Activated gamma-delta T cell (primary cell): ENCODE measurements at places on chromosomes 3 and 15.

- no peak for DNase-seq
Measured at GRCh38 chr15:48861813-48862431, 16.0 kb upstream of the EID1 start.

DNA sequence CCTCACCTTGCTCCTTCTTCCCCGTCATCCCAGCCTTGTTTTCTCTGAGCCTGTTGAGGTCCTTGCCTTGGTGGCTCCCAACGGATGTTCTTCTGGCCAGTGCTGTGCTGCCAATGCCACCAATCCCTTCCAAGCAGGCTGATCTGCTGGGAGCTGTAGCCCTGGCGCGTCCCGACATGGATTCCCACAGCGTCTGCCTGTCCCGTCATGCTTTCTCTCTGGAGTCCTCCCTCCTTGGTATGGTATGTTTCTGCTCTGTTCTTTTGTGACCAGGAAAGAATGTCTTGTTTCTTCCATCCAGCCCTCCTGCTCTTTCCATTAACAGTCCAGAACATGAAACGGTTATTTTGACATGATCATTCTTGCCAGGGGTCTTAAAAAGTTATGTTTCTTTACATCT, 10.0 kb downstream of the LIMD1 start:
- no peak for DNase-seq

DNA sequence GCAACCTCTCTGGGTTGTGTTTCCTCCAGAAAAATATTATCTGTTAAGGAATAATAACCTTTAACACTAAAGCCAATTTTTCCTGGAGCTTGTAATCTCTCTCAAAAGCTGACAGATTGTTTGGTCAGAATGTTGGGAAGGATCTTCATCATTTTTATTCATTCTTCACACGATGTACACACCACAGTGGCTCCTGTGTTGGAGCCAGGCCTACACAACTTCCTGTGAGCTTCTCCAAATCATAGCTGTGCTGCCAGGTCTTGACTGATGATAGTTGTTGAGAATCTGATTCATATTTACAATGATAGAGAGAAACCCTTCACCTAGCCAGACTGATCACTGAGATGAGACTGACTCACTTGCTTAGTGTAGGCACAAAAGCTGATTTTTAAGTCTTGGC, 151.0 kb upstream of the ROBO2 start:
- no peak for DNase-seq

- no peak for DNase-seq
Measured at GRCh38 chr3:126900859-126901540, 81.9 kb upstream of the PLXNA1 start.

DNA sequence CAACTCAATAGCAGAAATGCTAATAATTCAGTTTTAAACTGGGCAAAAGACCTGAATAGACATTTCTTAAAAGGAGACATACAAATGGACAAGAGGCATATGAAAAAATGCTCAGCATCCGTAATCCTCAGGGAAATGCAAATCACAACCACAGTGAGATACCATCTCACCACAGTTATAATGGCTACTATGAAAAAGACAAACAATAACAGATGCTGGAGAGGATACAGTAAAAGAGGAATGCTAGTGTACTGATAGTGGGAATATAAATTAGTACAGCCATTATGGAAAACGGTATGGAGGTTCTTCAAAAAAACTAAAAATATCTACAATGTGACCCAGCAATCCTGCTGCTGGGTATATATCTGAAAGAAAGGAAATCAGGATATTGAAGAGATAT, 367.2 kb downstream of the FHIT start:
- no peak for DNase-seq

DNA sequence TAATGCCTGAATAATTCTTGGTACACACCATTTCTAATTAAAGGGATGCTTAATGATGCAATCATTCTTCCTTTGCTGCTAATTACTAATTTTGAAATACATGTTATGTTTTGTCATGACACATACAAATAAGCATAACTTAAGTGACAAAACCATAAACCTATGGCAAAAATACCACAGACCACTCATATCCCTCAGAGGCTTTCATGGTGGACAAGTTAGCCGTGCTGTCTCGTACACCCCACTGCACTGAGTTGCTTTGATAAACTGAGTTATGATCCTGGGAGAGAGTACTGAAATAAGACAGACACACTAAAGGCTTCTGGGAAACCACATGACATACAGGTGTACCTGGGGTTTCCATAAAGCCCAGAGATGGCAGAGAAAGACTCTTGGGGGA, 913.8 kb downstream of the FHIT start:
- DNase-seq: no peak

DNA sequence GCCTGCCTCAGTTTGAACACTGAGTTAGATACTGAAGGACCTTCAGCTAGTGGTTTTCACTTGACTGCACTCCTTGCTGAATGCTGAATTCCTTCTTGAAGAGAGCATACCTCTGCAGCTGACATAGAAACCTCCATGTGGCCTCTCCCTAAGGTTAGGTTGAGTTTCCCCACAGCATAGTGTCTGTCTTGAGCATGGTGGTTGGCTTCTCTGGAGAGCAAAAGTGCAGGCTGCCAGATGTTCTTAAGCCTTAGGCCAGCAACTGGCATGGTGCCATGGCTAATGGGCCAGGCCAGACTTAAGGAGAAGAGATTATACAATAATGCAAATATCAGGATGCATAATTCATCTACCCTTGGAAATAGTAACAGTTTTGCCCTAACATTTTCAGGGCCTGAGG, 545.6 kb upstream of the ZNF385D start:
- no peak for DNase-seq

- no peak for DNase-seq
Measured at GRCh38 chr3:50303013-50303815, at the start of gene HYAL1. HYAL1 (minus strand) TSS chr3:50303574; CDS start chr3:50302956, 618 bp downstream.

DNA sequence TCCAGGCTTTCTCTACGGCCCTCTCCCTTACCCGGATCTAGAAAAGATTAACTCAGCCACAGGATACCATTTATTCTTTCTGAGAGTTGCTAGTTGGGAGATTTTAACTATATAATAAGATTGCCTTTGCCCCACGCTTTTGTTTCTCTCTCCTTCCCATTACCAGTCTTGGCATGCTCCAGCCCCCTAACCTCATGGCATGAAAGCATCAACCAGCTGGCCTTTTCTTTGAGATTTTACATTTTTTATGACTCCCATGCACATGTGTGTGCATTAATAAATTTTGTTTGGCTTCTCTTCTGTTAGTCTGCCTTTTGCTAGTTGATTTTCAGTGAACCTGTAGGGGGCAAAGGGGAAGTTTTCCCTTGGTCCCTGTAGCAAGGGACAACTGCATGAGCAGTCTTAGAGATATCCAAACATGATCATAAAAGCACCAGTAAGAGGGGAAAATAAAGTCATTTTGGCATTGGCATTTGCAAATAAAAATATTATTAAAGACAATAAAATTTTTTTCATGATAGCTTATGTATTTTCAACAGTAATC, 73.6 kb downstream of the OXSM start:
- DNase-seq: no peak

DNA sequence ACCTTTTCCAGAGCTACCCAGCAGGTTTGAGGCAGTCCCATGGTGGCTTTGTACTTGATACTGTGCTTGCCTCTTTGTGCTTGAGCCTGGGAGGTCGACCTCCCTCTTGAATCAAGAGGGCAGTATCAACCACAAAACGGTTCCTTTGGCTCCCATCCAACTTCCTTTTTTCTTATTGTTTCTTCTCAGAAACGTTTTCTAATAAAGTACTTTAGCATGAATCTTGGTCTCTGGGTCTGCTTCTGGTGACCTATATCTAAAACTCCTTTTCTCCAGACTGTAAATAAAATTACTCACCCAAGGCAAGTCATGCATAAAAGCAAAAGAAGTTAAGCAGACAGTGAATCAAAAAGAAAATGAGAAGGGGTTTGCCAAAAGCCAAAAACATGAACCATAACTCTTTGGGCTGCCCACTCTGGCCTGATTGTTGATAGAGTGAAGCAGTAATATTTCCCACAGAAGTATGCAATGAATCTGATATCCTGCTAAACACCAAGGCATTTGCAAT, 112.2 kb upstream of the SLC4A7 start:
- DNase-seq: no peak

- no peak for DNase-seq
Measured at GRCh38 chr15:68651916-68652525, 73.2 kb downstream of the CORO2B start.

GRCh38 chr3:98512576-98512975, 10.1 kb downstream of the CLDND1 start:
- no peak for DNase-seq

DNA sequence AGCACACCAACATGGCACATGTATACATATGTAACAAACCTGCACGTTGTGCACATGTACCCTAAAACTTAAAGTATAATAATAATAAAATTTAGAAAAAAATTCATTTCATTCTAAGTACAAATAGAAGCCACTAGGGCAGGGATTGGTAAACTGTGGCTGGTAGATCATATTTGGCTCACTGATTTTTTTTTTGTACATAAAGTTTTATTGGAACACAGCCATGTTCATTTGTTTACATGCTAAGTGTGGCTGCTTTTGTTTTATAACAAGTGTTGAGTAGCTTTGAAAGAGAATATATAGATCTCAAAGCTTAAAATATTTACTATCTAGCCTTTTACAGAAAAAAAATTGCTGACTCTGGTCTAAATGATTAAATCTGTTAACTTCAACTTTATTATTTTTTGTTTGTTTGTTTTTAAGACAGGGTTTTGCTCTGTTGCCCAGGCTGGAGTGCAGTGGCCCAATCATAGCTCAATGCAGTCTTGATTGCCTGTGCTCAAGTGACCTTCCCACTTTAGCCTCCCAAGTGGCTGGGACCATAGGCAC, 32.8 kb downstream of the SLC30A4 start:
- no peak for DNase-seq

- DNase-seq: no peak
Measured at GRCh38 chr3:23405081-23405480, 202.0 kb downstream of the UBE2E2 start.

- DNase-seq: no peak
Measured at GRCh38 chr3:15215996-15216395, 9.9 kb downstream of the CAPN7 start.

- DNase-seq: no peak
Measured at GRCh38 chr3:140717921-140718320, 40.1 kb downstream of the TRIM42 start.

GRCh38 chr3:81468391-81468790, 293.1 kb downstream of the GBE1 start:
- DNase-seq: no peak

- DNase-seq: no peak
Measured at GRCh38 chr3:27049792-27050191, 319.4 kb downstream of the NEK10 start.

GRCh38 chr3:130669740-130670139, 76.9 kb downstream of the PIK3R4 start:
- DNase-seq: no peak

- DNase-seq: no peak
Measured at GRCh38 chr3:98529856-98530459, 1.8 kb upstream of the GPR15 start.

DNA sequence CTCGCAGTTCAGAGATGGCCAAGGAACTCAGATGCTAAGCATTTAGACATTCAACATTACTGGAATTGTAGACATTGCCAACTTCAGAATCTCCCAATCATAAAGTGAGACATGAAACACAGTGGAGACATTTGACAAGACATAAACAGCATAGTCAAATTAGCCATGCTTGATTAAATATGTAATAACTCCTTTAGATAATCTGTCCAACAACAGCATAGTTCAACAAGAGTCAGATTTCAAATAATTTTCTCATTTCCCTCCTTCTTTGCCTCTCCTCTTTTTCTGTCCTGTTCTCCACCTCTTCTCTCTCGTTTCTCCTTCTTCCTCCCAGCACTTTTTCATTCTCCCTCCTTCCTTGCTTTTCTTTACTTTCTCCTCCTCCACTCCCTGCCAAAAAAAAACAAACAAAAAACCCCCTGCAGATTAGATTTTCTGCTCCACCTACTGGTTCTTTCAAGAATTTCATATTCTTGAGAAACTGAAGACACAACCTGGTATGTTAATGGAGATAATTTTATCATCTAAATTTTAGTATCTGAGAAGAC, 20.2 kb downstream of the CPOX start:
- no peak for DNase-seq

- DNase-seq: no peak
Measured at GRCh38 chr3:8345398-8345797, 156.2 kb upstream of the LMCD1 start.

DNA sequence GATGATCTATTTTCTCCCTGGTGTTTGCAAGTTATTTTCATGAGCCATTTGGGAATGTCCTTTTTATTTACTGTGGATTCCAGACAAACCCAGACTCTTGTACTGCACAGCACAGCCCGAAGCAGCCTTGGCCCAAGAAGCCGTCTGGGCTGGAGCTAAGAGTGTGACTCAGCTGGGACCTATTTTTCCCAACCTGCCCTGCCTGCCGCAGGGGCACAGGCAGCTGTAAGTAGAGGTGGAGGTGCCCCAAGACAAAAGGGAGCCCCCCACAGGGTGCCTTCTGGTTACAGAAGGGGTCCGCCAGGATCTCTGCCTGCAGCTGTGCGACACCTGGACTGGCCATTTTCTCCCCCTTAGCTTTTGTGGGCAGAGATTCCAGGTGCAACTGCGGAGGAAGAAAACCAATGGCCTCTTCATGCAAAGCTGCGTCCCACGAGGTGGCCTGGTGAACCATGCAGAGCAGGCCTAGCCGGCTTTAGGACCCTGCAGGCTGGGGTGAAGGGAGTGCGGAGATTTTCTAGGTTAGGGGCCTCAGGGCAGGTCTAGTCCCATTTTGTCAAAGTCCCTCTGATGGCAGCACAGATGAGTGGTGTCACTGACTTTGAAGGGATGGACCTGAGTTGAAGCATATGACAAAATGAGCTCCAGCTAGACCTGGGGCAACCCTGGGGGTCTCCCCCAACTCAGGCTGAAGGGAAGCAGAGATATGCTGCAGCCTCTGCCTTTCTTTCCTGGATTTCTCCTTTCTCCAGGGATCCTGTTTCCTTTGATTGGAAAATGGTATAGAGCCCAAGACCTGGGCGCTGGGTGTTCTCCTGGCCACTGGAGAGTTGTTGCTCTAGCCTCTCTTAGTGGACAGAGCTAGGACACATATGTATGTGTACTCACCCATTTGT, 131.2 kb downstream of the KLF13 start:
- no peak for DNase-seq

DNA sequence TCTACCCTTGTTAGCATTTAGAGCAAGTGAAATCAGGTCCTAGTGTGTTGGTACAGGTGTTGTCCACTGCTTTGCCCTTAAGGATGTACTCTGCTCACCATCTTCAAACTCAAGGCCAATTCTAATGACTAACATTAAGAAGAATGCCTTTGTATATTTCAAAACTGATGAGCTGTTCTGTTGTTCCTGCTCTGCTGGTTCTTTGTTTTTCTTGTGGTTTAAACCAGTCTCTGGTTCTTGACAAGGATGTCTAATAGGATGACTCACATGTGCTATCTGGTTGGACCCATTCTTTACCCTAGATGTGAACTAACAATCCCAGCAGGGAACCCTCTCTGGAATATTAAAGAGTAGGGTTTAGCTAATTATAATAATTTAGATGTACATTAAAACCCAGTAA, 17.3 kb downstream of the ABHD5 start:
- no peak for DNase-seq

DNA sequence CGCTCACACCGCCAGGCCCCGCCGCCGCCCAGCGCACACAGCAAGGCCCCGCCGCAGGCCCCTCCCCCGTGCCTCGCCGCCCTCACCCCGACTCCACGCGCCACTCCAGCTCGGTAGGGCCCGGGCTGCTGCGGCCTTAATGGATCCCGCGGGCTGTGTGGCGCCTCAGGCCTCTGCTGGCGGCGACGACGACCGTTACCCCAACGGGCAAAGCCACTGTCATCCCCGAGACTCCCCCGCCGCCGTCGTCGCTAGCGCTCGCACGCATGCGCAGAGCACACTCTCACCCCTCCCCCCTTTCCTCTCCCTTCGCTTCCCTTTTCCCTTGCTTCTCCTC, at the start of gene MSL2:
Gene MSL2 (minus strand): TSS at position 272 of the 337 bp plus-strand sequence. CDS start 1,222 bp downstream, outside the sequence.
- DNase-seq: peak; percentile 76

GRCh38 chr3:64264501-64265109, 39.3 kb upstream of the PRICKLE2 start:
- DNase-seq: no peak
